CD4-positive, alpha-beta memory T cell (primary cell): ENCODE measurements at places on chromosomes 2 and 18. TPM values are rescaled to one million over a fixed set of nuclear protein-coding genes. Genes with fewer than 3 reads are reported as not detected.

DHRS9 gene
- not detected for polyA plus RNA-seq

ARMC9 gene
- 0.50 TPM for polyA plus RNA-seq

DPP10 gene
- polyA plus RNA-seq, result not detected

PLB1 gene
- 0.91 TPM for polyA plus RNA-seq

SNTG2 gene
- polyA plus RNA-seq, result not detected

XIRP2 gene
- not detected for polyA plus RNA-seq

CYP20A1 gene
- polyA plus RNA-seq, result 25.6 TPM

ELOA2 gene
- polyA plus RNA-seq, result not detected

FTCDNL1 gene
- polyA plus RNA-seq, result 1.6 TPM

PASK gene
- polyA plus RNA-seq, result 38.2 TPM

GCG gene
- polyA plus RNA-seq, result not detected

MYO7B gene
- polyA plus RNA-seq, result not detected

MRPL33 gene
- polyA plus RNA-seq, result 246 TPM

VAMP8 gene
- polyA plus RNA-seq, result 401 TPM

C1QL2 gene
- polyA plus RNA-seq, result not detected

SLC16A14 gene
- 0.44 TPM for polyA plus RNA-seq

DSG1 gene
- polyA plus RNA-seq, result not detected

VWA3B gene
- not detected for polyA plus RNA-seq

MC2R gene
- not detected for polyA plus RNA-seq

FIGN gene
- polyA plus RNA-seq, result not detected

POLR1B gene
- 25.4 TPM for polyA plus RNA-seq

CNOT11 gene
- polyA plus RNA-seq, result 75.5 TPM

WDR12 gene
- 20.0 TPM for polyA plus RNA-seq

FSHR gene
- polyA plus RNA-seq, result not detected

RNMT gene
- 50.3 TPM for polyA plus RNA-seq

QPCT gene
- polyA plus RNA-seq, result 1.3 TPM

COPS9 gene
- 308 TPM for polyA plus RNA-seq

IFIH1 gene
- 24.1 TPM for polyA plus RNA-seq

PTH2R gene
- not detected for polyA plus RNA-seq

SLC39A10 gene
- 5.9 TPM for polyA plus RNA-seq

CRYBA2 gene
- not detected for polyA plus RNA-seq

PJVK gene
- polyA plus RNA-seq, result 0.32 TPM

CREG2 gene
- not detected for polyA plus RNA-seq

HOXD1 gene
- polyA plus RNA-seq, result not detected
